ENCODE measurements at places on chromosomes 6 and 20. TPM values are rescaled to one million over a fixed set of nuclear protein-coding genes. Genes with fewer than 3 reads are reported as not detected.
A peak's percentile ranks its signal among the peaks of the same experiment; 100 is the strongest.

GRCh38 chr6:6793388-6794250 is 205.1 kb downstream of the LY86 start:
- DNase-seq = no peak

- DNase-seq = no peak
These were observed 79.0 kb downstream of the ADTRP start for GRCh38 chr6:11699576-11699975.

IRF4 gene
- total RNA-seq = 4.8 TPM

GRCh38 chr20:57592263-57593092 is 27.7 kb downstream of the ZBP1 start:
- DNase-seq = no peak

DNA sequence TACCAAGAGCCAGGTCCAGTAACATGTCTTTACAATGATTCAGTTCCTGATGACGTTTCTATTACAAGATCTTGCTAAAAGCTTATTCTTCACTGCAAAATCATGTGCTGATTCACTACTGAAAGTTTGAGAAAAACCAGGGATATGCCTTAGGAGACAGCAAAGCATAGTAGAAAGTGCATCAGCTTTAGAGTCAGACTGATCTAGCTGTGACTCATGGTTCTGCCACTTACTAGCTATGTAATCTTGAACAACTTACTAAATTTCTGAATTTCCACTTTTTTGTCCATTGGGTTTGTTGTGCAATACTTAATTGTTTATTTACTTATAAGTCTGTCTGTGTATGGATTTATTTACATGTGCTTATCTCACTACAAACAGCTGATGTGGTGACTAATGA is 198.5 kb upstream of the RSPO3 start:
- no peak for DNase-seq

SLC35B2 gene
- total RNA-seq = 27.2 TPM

GRCh38 chr20:10508468-10509251 is 73.6 kb downstream of the SLX4IP start:
- no peak for DNase-seq

- no peak for DNase-seq
These were observed 557.8 kb upstream of the SLC35B3 start for GRCh38 chr6:8993111-8993510.

GRCh38 chr6:44219815-44220784 is 3.3 kb upstream of the SLC29A1 start:
- no peak for DNase-seq

GRCh38 chr6:32271429-32271828 is 47.6 kb upstream of the NOTCH4 start:
- DNase-seq = no peak

GRCh38 chr20:37315452-37316110 is 26.1 kb downstream of the MANBAL start:
- no peak for DNase-seq

SYCP2 gene
- total RNA-seq = 0.04 TPM

CCN5 gene
- not detected for total RNA-seq

DNA sequence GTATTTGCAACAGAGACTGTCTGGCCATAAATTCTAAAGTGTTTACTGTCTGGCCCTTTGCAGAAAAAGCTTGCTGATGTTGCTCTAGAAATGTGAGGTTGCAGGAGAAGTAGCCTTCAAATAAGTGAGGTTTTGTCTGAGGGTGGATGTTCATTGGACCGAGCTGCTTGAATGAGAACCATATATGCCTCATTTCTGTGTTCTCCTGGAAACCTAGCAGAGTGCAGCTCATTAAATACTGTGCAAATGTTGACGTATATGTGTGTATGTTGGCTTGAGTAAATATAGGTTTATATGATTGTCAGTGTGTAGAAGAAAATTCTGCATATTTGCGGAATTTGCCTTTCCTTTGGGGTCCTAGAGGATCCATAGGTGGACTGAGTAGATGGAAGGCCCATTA is 39.0 kb downstream of the CHMP4B start:
- DNase-seq = no peak

SMPDL3A gene
- 1.8 TPM for total RNA-seq

HLA-DMB gene
- 0.55 TPM for total RNA-seq

GRCh38 chr20:24096864-24097450 is 108.4 kb upstream of the GGTLC1 start:
- DNase-seq = no peak

DNA sequence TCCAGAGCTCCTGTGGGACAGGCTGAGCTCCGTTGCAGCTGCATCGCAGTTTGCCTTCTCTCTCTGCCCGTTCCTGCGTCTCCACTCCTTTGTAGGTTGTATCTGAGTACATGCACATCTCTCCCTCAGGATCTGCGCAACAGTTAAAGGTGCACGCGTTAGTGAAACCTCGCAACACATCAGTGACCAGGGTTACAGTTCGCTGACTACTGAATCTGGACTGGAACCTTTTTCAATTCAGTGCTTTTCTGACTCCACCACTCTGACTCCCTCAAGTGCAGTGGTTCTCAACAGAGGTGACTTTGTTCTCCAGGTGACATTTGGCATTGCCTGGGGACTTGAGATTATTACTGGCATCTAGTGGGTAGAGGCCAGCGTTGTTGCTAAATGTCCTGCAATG is 44.0 kb downstream of the UST start:
- DNase-seq = no peak

GRCh38 chr20:41131594-41132387 is 5.6 kb upstream of the PLCG1 start:
- DNase-seq = no peak

DNA sequence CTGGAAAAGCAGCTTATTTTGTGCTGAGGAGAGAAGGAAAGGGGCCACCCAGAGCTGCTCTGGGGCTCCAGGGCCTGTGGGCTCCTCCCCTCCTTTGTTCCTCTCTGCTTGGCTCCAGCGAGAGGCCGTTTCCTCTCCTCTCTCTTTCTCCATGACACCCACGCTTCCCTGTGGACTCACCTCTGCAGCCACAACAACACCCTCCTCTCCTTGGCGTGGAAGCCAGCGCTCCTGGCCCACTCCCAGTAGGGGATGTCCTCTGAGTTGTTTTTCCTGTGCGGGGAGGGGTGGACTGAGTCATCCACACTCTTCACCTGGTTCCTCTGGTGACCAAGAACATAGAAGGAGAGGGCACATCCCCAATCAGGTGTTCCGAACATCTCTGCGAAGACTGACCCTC is 4.9 kb upstream of the CDSN start:
- DNase-seq = peak; percentile 51

LINC00237 gene
- total RNA-seq = 3.7 TPM

DNA sequence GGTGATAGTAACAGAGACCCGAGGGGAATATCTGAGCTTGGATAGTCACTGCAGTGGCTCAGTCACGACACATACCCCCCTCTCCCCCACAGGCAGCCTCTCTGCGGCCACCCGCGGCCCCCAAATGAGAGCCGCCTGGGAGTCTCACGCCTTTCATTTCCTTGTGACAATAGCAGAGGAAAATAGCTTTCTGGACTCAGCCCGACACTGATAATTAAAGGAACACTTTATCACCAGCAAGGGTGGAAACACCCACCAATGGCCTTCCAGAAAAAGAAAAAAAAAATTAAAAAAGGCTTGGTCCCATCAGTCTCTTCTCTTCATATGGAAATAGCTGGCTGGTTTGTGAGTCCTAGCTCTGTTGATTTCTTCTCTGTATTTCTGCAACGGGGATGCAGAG is 35.1 kb upstream of the KCNG1 start:
- peak; percentile 16 for DNase-seq

DNA sequence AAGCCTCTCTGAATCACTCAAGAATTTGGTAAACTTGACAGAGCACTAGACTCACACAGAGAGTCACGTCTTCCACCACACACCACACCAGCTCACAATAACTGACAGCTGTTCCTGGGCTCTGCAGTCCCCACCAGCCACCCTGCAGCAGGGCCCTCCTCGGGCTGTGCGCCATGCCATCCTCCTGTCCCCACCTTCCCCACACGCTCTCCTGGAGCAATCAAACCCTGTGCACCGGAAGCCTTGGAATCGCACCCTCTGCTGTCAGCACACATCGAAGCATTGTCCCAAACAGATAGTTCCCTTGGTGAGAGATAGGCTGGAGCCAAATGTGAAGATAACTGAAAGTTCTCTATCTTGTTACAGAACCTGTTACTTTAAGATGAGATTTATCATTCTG is 191.0 kb downstream of the TBXT start:
- DNase-seq = peak; percentile 50

RBM24 gene
- total RNA-seq = 2.3 TPM

GRCh38 chr6:20301256-20301655 is 89.0 kb upstream of the MBOAT1 start:
- no peak for DNase-seq

GRCh38 chr6:28139860-28140543 is 1.7 kb upstream of the ZKSCAN8 start:
- no peak for DNase-seq

PEX7 gene
- total RNA-seq = 11.8 TPM

DNA sequence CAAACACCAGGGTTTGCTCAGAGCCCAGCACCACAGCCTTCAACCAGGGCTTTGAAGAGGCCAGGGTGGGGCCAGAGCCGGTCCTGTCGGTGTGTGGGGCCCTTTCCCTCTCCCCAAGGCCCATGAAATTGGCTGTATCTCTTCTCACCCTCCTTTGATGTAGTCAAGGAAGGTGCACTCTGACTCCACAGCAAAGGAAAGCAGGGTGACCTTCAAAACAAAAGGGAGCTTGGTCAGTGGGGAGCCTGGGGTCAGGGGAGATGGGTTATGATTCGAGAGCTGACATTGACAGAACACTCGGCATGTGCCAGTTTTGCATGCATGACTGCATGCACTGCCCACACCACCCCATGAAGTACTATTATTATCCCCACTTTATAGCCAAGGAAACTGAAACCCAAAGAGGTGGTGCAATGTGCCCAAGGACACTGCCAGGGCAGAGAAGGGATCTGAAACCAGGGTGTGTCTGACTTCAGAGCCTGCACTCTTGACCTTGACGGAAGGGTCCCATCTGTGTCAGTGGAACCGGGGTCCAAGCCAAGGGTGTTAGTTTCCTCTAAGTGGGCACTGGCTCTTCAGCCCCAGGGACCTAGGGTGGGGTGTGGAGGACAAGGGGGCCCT is 55.4 kb downstream of the RAB44 start:
- DNase-seq = no peak

DNA sequence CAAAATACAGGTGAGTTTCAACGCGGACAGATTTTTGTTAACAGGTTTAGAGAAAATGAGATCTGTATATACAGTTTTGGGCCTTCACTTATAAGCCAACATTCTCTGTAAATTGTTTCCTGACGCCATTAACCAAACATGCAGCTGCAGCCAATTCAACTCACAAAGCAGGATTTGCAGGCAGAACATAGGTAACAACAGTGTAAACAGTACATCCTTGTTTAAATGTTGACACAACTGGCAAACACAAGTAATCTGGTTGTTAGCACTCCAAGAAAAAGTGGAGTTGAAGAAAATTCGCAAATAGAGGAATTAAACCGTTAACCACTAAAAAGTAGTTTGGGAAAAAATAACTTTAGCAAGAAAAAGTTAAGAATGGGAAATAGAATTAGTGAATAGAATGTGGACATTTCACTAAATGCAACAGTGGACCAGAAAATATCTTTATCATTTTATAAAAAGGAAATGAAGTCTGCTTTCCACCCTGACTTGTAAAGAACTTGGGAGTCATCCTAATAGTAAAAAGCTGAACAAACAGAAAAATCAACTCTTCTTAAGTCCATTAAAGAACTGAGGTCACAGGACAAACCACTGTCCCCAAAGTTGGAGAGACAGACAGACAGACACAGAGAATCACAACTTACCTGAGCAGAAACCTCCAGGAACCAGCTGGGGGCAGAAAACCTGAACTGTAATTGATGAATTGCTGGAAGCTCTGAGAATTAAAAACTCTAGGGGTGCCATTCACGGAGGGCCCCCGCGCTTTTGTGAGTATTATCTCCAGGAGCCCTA is 10.1 kb downstream of the SMIM28 start:
- no peak for DNase-seq

DNA sequence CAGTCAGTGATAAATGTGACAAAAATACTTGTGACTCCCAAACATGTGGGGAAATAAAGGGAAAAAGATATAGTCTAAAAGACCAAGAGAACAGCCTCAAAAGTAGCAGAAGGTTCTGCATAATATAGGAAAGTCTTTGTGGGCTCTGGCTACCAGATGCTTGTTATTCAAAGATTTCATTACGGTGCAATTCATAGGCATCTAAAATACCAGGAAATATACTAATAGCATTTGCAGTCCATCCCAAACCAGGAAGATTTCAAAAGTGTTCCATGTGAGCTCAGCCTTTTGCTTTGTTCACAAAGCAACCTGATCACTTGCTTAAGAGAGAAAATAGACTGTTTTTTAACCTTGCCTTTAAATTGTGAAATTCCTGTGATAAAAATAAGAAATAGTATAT is 506.7 kb upstream of the MARCKS start:
- DNase-seq = no peak

VWA7 gene
- total RNA-seq = 0.44 TPM

GRCh38 chr6:151784441-151785214 is 22.9 kb upstream of the ESR1 start:
- no peak for DNase-seq

GRCh38 chr6:135521431-135521830 is 23.9 kb upstream of the AHI1 start:
- no peak for DNase-seq

- peak; percentile 92 for DNase-seq
These were observed 100.7 kb downstream of the NOL4L start for GRCh38 chr20:32484225-32484957.

GRCh38 chr20:38293491-38294065 is 10.4 kb upstream of the BPI start:
- DNase-seq = peak; percentile 76

All from H7 (cell line).